H4 (cell line): ENCODE measurements at places on chromosomes 11 and 22. TPM values are rescaled to one million over a fixed set of nuclear protein-coding genes. Genes with fewer than 3 reads are reported as not detected.

The UPK3A gene
- not detected in 2 replicates for total RNA-seq

The ACRV1 gene
- not detected in 2 replicates for total RNA-seq

The LYVE1 gene
- not detected in 2 replicates for total RNA-seq

The CTTN gene
- 118 and 177 TPM in 2 replicates for total RNA-seq

- DNase-seq: no peak
Measured at GRCh38 chr11:34653031-34653430, 32.1 kb downstream of the EHF start.

DNA sequence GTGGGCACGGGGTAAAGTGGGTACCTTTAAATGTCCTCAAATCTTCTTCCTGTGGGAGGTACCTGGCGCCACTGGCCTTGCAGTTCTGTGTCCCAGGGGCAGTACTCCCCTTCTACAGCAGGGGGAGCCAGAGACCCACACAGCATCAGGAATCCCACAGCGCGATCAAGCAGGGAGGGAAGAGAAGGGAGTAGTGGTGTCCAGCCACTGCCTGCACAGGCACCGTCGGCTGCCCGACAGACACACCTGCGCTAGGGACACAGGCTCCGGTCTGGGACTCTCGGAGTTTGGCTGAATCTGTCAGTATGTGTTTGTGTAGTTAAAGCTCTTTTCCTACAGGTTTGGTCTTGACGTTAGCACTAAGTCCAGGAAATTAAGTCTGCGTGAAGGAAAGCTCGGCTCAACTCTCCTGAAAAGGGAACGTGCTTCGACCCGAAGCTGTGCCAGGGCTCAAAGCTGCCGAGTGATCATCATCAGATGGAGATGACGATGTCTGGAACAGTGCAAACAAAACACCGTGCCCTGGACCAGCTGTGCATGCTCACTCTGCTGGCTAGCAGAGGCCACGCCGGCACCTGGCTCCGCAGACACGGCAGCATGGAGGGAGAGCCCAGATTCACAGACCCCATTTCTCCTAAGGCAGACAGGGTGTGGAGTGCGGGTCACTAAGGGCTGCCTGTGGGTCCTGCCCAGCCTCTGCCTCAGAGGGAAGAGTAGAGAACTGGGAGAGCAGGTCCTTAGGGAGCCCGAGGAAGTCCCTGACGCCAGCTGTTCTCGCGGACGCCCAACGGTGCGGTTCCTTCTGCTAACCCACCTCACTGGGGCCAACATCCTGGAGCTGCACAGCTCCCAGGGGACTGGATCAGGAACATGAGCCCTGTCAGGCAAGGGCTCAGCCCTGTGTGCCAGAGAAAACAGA, 56.0 kb upstream of the BID start:
- DNase-seq: peak; percentile 60

DNA sequence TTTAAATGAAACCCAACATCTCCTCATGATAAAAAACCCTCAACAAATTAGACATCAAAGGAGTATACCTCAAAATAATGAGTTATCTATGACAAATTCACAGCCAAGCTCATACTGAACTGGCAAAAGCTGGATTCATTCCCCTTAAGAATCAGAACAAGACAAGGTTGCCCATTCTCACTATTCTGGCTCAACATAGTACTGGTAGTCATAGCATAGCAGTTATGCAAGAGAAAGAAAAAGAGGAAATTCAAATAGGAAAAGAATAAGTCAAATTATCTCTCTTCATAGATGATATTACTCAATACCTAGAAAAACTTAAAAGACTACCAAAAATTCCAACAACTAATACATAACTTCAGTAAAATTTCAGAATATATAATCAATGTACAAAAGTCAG, 29.4 kb upstream of the XKR3 start:
- DNase-seq: no peak

GRCh38 chr11:111733611-111734088, 32.5 kb downstream of the PPP2R1B start:
- DNase-seq: no peak

- no peak for DNase-seq
Measured at GRCh38 chr22:32538521-32538920, 63.9 kb downstream of the FBXO7 start.

DNA sequence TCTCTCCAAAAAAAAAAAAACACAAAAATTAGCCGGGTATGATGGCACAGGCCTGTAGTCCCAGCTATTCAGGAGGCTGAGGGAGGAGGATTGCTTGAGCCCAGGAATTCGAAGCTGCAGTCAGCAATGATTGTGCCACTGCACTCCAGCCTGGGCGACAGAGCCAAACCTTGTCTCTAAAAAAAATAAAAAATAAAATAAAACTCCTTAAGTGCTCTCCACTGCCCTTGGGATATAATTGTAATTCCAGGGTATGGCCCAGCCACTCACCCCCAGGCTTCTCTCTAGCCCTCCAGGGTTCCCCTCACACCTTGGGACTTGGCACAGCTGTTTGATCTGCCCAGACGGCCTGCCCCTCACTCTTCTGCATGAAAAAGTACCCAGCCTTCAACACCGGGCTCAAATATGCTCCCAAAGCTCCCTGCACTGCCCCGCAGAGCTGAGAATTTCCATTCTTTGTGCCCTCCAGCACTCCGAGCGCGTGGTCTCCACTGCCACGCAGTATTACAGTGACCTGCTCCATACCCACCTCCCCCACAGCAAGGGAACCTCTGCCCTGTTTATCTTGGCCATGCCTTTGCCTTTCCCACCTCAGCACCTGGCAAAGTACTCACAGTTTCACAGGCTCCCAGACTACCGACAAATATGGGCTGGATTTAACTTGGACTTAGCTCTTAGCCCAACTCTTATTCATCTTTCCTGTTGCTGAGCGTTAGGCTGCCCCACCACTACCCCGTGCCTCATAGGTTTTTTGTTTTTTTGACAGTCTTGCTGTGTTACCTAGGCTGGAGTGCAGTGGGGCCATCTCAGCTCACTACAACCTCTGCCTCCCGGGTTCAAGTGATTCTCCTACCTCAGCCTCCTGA, 7.6 kb upstream of the FTH1 start:
- no peak for DNase-seq

DNA sequence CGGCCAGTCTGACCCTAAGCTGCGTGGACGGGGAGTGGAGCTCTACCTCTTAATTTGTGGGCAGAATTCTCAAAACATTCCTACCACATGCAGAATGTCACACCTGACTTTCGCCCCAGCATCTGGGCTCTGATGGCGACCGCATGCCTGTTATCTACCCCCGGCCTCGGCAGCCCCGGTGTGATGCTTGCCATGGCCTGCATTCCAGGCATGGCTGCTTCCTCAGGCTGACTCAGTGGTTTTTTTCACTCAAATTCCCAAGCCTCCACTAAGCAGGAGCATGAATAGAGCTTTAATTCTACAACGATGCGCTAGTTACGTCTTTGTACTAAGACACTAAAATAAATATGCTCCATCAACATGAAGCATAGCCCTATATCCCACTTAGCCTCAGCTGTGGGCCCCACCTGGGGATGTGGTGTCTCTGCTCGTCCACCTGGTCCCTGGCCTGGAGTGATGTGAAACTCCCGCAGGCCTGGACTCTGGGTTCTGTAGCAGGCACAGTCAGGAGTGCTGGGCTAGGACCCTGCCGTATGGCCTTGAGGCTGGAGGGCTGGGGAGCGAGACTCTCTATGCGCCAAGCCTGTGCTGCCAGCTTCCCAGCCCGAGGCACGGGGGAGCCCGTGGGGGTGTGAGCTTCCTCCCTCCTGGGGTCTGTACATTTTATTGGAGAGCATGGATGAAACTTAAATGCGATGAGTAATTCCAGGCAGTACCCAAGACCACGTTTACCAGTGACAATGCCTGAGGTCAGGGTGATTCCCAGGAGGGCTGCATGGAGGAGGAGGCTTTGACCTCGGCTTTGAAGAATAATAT, 153.2 kb downstream of the CTTN start:
- DNase-seq: no peak

DNA sequence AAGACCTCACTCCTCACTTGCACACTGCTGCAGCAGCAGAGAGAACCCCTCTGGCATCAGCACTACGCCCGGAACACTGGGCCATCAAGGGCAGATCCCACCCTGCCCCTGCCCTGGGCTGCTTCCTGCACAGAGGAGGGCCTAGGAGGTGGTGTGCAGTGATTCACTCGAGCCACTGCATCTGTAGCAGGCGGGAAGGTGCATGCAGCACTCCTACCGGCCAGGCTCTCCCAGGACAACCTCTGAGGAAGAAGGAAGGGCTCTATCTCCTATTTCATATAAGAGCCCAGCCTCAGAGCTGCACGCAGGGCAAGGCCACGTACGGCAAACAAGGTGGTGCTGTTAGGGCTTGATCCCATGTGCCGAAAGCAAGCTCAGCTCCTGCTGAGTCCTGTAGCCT, 14.2 kb downstream of the RANGAP1 start:
- DNase-seq: no peak

DNA sequence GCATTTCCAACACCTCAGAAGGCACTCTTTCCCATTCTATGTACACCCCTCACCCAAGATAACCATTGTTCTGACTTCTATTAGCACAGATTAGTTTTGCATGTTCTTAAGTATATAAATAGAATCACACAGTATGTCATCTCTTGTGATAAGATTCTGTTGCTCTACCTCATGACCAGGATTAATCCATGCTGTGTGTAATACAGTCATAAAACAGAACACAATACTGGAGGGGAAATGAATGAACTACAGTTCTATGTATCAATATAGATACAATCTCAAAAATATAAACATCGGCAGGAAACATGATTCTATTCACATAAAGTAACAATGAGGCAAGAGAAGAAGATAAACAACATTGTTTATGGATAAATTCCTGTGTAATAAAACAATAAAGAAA, 151.5 kb downstream of the ATG16L2 start:
- no peak for DNase-seq

- DNase-seq: peak; percentile 40
Measured at GRCh38 chr11:46920755-46921154, 2.4 kb upstream of the LRP4 start.

DNA sequence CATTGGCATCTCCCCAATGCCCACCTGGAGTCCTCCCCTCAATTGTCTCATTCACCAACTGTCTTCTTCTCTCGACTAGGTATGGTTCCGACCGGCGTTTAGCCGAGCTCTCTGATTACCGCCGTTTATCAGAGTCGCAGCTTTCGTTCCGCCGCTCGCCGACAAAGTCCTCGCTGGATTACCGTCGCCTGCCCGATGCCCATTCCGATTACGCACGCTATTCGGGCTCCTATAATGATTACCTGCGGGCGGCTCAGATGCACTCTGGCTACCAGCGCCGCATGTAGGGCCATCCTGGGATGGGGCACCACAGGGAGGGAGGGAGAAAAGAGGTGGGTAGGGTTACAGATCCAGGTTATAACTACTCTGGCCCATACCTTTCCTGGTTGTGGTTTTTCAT, 10.0 kb downstream of the RBM14 start:
- DNase-seq: no peak

- no peak for DNase-seq
Measured at GRCh38 chr22:39242595-39243438, 2.0 kb downstream of the PDGFB start.

DNA sequence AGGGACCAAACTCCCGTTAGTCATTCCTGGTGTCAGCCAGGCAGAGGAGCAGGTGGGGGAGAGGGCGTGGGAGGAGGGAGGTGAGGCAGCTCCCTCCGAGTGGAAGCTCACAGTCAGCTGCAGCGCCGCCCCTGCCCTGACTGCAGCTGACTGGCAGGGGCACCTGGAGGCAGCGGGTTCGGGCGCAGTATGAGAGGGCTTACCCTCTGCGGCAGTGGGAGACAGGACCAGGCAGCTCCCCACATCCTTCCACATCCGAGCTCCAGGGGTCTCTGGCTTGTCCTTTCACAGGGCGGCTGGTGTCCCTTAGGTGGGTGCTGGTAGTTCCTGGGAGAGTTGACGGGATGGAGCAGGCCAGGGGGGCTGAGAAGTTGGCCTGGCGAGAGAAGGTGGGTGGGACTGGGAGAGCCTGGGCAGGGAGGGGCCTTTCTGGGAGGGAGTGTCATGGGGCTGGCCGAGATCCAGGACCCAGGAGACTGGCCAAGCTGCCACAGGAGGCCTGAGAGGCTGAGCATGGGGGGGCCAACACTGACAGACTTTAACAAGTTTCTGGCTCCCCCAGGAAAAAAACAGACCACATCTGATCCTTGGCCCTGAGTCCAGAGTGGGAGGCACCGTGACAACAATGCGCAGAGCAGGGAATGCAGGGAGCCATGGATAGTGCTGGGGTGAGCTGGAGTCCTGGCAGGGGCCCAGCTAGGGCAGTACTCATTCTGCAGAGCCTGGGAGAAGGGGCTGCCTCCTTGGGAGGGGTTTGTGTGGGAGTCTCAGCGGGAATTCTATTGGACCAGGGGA, 4.9 kb downstream of the ADORA2A start:
- DNase-seq: no peak

DNA sequence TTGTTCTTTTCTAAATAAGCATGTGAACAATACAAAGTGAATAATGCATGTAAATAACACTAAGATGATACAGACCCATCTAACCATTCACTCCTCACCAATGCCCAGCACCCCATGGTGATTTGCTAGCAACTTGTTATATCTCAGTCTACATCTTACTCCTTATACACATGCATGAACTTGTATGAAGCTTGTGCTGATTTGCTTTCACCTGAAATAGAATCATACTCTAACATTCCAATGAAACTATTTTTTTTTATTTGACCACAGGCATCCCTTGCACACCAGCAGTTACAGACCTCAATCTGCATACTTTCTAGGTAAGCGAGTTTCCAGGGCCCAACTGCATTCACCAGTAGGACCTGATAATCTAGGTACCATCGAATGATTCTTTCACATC, 873.6 kb downstream of the OPCML start:
- no peak for DNase-seq

GRCh38 chr22:30104501-30105156, 24.4 kb downstream of the HORMAD2 start:
- DNase-seq: no peak

DNA sequence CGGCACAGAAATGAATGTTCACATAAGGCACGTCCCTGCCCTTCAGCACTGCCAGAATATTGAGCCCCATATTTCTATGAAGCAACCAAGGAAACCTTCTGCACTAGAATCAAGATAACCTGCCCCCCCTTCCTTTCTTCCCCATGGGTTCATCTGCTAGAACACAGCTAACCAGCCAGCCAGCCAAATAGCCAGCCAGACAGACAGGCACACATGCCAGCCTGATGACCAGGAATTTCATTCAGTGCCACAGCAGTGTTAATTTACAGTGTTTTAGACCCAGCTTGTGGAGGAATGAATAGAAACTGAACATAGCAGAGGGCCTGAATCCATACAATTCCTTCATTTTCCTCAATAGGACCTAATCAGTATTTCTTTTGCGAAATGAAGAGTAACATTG, 57.0 kb downstream of the TENM4 start:
- no peak for DNase-seq

DNA sequence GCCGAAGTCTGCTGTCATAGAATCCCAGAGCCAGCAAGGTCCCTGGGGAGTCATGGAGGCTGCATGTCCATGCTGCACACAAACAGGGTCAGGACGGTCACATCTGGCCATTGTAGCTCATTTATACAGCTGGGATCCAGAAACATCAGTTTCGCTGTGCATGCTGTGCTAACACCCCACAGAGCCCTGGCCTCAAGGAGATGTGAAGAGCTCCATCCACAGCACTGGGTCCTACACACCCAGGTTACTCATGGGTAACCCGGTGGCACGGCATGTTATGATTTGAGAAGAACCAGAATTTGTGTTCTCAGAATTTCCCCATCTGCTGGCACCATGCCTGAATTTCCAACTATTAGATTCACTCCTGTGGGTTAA, 146.3 kb upstream of the ARHGAP20 start:
- no peak for DNase-seq

GRCh38 chr11:39304586-39304985, 2154.9 kb downstream of the LRRC4C start:
- no peak for DNase-seq

GRCh38 chr11:129290966-129291365, 84.7 kb upstream of the BARX2 start:
- no peak for DNase-seq
